ENCODE measurements at places on chromosomes 3 and 15.
A peak's percentile ranks its signal among the peaks of the same experiment; 100 is the strongest.

GRCh38 chr15:72353266-72353665 is 22.5 kb downstream of the HEXA start:
- no peak for DNase-seq

GRCh38 chr3:125143982-125144652 is 68.4 kb downstream of the SLC12A8 start:
- DNase-seq = peak; percentile 27

DNA sequence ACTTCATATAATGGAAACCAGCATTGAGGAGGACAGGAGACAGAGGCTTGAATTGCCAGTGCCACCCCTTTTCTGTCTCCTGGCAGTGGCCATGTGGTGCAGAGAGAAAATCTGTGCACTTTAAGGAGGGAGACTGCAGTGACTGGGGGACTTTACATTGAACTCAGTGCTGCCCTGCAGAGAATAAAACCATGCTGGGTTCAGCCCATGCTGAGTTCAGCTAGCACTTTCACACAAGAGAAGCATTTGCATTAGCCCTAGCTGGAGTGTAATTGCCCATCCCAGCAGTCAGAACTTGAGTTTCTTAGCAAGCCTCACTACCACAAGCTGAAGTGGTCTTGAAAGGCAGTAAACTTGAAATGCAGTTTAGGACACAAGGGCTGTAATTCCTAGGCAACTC is 677.5 kb downstream of the ZPLD1 start:
- no peak for DNase-seq

- no peak for DNase-seq
Measured at GRCh38 chr3:128487538-128487812, 5.5 kb downstream of the GATA2 start.

- peak; percentile 64 for DNase-seq
Measured at GRCh38 chr3:120203016-120203415, 82.0 kb downstream of the GPR156 start.

DNA sequence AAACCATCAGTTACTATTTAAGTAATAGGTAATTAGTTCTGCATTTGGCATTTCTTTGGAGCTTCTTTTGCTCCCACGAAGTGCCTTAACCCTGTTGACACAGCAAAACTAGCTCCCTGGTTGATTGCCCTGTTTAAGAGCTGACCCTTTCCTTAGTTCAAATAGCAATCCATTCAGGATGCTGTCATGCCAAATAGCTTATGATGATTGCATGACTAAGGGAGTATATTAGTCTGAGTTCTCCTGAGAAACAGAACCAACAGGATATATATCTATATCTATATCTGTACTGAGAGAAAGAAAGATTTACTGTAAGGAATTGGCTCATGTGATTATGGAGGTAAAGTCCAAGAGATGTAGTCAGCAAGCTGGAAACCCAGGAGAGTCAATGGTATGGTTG is 50.3 kb upstream of the SPRED1 start:
- no peak for DNase-seq

DNA sequence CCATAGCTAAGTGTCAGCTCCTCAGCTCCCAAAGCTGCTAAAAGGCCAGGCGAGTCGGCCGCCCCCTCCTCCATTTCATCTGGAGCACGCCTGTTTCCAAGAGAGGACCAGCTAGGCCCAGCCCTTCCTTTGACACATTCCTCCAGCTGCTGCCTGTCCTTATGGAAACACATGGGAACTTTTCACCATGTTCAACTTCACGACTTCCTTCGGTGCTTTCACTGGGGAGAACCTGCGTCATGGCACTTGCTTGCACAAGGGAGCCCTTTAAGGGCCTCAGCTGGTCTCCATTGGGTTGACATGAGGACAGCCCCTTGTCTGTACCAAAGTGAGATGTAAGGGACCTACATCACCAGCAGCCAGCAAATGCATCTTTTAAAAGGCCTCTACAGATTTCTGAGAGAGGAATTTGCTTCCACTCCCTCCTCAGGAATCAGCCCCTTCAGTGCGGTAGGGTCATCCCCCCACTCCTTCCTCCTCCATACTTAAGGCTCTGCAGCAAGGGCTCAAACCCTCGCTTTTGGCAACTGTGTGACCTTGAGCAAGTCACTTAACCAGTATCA is 2.1 kb downstream of the MAGI1 start:
- DNase-seq = no peak

GRCh38 chr3:165225604-165226003 is 29.4 kb upstream of the SLITRK3 start:
- no peak for DNase-seq

DNA sequence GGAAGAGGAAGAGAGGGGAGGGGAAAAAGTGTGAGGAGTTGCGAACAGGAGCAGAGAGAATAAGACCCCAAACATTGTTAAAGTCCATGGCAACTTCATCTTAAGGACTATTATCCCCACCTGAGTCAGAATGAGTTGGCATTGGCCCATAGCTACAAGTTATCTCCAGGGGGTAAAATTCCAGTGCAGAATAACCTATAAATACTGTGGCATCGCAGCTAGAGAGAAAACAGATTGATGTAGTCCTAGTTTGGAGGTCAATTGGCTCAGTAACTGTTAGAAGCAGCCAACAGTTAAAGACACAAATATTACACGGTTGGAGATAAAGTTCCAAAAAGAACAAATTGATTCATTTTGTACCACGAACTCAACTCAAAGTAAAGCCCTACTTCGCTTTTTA is 313.9 kb upstream of the CCDC54 start:
- DNase-seq = no peak

DNA sequence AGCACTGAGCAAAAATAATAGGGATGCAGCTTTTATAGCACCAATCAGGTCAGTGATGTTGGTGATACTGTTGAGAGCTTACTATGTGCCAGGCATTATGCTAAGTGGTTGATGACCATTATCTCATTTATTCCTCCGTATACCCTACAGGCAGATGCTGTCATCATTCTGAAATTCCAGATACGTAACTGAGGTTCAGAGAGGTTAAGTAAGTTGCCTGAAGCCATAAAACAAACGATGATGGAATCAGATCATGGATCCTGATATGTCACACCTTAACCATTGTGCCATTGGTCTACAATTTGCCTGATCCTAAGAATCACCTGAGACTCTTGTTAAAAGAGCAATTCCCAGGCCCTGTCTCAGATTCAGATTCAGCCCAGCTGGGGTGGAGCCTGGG is 49.5 kb downstream of the ST6GAL1 start:
- no peak for DNase-seq

GRCh38 chr3:136114421-136114820 is 81.7 kb downstream of the MSL2 start:
- no peak for DNase-seq

- DNase-seq = no peak
Measured at GRCh38 chr15:42375941-42376340, 16.6 kb downstream of the CAPN3 start.

DNA sequence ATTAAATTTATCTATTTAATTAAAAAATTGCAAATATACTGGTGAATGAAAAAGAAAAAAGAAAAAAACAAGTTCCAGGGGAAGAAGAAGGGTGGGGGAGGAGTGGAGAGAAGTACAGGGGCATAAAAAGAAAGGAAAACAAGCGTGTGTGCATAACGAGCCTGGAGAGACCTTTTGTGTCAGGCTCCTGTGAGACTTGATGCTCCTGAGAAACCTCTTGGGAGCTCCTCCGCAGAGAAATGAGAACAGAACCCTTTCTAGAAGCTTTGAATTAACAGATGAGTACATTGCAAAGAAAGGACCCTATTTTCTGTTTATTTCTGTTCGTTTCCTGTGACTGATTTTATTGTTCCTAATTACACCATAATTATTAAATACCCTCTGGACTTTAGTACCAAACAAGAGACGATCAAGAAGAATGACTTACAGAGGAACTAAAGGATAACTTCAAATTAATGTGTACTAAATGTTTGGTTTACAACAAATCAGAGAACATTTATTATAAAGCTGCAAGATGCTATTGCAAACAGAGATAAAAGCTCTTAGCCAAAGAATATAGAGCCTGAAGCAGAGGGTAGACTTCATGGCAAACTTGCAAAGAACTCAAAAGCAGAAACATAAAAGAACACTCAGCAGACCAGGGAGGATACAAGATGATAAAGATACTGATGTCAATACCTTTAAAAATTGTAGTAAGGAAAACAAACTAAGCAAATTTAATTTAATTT is 74.7 kb downstream of the DPPA2 start:
- DNase-seq = no peak

- DNase-seq = no peak
Measured at GRCh38 chr3:128113817-128114794, 9.5 kb downstream of the RUVBL1 start.

- no peak for DNase-seq
Measured at GRCh38 chr3:189839576-189839975, 208.4 kb downstream of the TP63 start.

DNA sequence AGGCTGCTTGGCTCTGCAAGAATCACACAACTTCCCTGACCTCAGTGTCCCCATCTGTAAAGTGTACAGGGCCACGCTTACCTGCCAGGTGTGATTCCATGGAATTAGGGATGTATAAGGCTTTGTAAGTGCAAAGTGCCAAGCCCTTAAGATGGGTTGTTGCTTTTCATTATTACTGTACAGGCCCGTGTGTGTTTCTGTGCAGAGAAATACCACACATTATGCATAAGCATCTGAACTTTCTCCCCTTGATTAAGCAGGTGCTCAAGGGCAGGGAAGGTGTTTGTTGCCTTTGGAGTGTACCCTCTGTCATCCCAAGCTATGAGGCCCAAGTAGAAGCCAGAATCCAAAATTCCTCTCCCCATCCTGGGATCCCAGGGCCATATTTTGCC is 13.6 kb upstream of the HRH1 start:
- no peak for DNase-seq

- no peak for DNase-seq
Measured at GRCh38 chr3:37347941-37348340, 173.6 kb upstream of the LRRFIP2 start.

DNA sequence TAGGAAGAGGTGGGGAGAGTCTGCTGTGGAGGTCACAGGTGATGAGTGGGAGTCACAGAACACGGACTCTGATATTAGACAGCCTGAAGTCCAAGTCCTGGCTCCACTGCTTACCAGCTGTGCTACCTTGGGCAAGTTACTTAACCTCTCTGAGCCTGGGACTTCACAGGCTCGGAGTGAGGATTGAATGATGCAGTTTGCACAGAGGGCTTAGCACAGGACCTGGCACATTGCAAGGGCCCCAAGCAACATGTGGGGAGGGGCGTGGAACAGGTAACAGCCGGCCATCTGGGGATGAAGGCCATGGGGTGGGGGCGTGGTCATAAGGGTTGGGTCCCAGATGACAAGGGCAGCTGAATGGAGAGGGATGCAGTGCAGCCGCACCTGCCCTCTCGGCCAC is 4.3 kb upstream of the ITIH3 start:
- DNase-seq = no peak

- DNase-seq = no peak
Measured at GRCh38 chr3:105848821-105849220, 20.0 kb downstream of the CBLB start.

DNA sequence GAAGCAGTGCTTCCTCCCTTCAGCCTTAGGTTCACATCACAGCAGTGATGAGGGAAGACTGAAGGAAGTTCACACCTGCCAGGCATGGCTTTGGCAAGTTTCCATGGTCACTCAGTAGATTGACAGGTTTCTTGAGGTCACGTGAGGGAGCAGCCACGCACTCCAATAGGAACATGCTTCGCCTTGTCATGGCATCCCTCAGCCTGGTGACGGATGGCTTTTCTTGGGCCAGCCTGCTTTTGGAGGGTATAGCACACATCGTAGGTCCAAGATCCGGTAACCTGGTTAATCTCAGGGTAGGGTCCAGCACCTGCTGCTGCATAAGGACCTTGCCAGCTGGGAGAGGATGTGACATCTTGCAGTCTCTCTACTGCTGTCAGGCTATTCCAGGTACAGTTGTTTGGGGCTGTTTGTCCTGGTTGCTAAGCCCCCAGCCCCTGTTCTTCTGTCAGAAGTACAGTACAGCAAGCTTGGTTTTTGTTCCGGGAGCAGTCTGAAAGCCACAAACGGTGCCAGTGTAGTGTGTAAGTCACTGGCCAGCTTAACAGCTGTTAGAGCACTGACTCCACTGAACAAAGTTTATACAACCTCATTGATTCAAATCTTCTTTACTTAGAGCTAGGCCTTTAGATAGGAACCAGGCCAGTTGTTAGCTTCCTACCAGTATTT is 42.3 kb downstream of the PSMD6 start:
- no peak for DNase-seq

GRCh38 chr3:175383371-175383770 is 524.2 kb downstream of the NAALADL2 start:
- no peak for DNase-seq

DNA sequence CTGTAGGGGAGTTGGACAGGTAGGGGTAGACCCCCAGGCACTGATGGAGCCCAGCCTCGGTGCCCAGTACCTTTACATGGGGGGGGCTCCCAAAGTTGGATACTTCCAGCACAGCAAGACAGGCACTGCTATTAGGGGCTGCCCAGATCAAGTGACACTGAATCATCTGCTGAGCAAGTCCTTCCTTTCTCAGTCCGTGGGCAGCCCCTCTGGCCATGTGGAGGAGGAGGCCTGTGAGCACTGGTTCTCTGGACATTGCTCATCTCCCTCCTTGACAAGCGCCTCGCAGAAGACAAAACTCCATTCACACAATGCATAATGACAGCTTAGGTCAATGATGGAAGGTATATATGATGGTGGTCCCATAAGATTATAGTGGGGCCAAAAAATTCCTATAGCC is 35.7 kb downstream of the EEFSEC start:
- DNase-seq = no peak

DNA sequence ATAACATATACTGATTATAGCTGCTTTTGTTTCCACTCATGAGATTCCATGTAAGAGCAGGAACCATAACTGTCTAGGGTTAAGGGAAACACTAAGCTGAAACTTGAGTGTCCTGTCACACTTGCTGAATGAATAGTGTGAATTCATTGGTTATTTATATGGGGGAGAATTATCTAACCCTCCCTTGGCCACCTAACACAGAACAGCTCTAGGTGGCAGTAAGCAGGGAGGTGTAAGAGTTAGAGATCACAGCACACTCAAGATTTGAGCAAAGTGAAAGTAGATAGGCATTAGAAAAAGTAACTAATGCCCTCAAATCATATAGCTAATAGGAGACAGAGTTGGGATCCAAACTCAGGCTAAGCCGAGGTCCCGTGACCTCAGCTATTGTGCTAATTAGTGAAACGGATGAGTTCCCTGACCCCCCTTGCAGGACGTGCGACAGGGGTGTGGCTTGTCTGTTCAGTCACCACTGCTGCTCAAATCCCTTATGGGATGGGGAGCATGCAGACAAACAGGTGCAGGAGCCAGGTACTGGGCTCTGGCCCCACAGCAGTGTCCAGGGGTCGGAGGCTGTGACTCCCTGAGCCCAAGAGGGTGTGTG is 27.7 kb upstream of the ANO10 start:
- DNase-seq = no peak

Measured in NCI-H2171 (cell line).